ENCODE measurements at places on chromosomes 2 and 18.

- no peak for DNase-seq
Observed at GRCh38 chr2:201859949-201860348, 53.6 kb downstream of the CDK15 start.

- no peak for DNase-seq
Observed at GRCh38 chr2:163708265-163708664, 27.5 kb downstream of the FIGN start.

DNA sequence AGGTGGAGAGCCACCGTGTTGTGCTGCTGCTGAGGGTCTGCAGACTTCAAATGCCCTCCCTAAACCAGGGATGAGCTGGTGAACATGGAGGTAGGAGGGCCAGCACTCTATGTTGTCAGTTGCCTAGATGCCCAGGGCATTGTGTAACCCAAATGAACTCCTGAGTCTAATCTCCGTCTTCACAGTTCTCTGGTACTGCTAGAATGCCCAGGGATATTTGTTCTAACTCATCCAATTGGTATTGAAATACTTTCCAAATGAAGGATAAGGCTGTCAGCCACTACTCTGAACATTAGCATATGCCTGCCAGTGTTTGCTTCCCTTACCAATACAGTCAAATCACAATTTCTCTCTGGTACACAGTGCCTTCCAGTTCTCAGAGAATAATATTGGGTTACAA is 492.6 kb downstream of the SLC4A3 start:
- DNase-seq: no peak

- DNase-seq: no peak
Observed at GRCh38 chr2:190530248-190530900, 4.1 kb downstream of the NEMP2 start.

DNA sequence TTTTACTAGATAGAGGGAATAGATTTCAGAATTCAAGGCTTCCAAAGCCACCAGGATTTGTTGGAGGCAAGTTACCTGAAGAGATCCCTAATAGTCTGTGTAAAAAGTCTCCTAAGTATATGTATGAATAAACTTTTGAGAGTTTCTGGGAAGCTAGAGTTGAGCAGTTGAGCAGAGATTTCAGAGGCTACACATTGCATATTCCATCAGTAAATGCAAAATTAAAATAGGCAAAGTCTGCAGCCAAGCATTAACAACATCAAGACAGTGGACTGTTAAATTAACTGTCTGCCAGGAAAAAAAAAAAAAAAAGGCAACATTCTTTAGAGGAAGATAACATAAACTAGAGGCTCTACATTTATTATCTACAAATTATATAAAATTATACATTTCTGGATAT is 420.4 kb upstream of the TMEFF2 start:
- no peak for DNase-seq

Measured in activated naive CD4-positive, alpha-beta T cell (primary cell).